Right lobe of liver (tissue), 6 donors: ENCODE measurements at places on chromosomes 1 and 21.

GRCh38 chr1:171460018-171460620 is 25.2 kb upstream of the PRRC2C start:
- no peak for DNase-seq

- DNase-seq: peak; percentile 48
Observed at GRCh38 chr1:116178837-116179236, 67.6 kb downstream of the MAB21L3 start.

GRCh38 chr1:94970783-94971182 is 43.9 kb upstream of the CNN3 start:
- no peak for DNase-seq

- no peak for DNase-seq
Observed at GRCh38 chr21:36533468-36533848, 53.5 kb upstream of the CLDN14 start.
